Endodermal cell (in vitro differentiated cells): ENCODE measurements at places on chromosomes 6 and 20. TPM values are rescaled to one million over a fixed set of nuclear protein-coding genes. Genes with fewer than 3 reads are reported as not detected.
A peak's percentile ranks its signal among the peaks of the same experiment; 100 is the strongest.

MUC21 gene
- not detected in 3 replicates for total RNA-seq

DNA sequence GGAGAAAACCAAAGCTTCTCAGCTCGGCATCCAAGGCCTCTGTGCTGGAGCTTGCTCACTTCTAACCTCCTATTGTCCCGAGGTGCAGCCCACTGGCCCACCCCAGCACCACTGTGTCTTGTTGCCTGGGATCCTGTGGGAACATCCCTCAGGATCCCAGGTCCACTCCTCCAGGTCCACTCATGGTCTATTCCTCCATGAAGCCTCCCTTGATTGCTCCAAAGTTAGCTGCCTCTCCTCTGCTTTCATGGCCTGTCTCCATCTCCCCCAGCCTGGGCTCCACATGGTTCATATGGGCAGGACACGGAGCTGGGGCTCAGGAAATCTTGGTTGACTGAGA, 13.9 kb downstream of the SLA2 start:
- no peak for DNase-seq
- no peaks in the 10 kb centered on the region for H3K4me1 ChIP-seq

- H3K27ac ChIP-seq, result no peak overlapping the region
- H3K36me3 ChIP-seq, result no peaks in the 10 kb centered on the region
- no peaks in the 10 kb centered on the region for H3K27me3 ChIP-seq
- no peak for DNase-seq
- H3K4me1 ChIP-seq, result no peaks in the 10 kb centered on the region
These were observed 326.7 kb upstream of the FLRT3 start for GRCh38 chr20:14664101-14664500.

DNA sequence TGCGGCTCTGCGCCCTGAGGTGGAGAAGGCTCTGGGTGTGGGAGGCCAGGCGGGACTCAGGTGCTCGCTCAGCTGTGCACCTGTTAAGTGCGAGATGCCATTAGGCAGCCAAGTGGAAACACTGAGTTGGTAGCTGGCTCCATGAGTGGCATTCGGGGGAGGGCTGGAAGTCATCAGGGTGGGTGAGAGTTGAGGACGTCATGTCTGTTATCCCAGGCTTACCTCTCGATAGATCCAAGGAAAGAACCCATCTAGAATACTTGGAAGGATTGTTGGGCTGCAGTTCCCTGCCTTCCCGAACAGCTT, 41.3 kb downstream of the TAF8 start:
- H3K27me3 ChIP-seq, result no peaks in the 10 kb centered on the region
- no peaks in the 10 kb centered on the region for H3K4me1 ChIP-seq
- H3K4me3 ChIP-seq, result no peak overlapping the region
- H3K36me3 ChIP-seq, result no peaks in the 10 kb centered on the region
- no peak for DNase-seq
- no peak overlapping the region for H3K27ac ChIP-seq

GRCh38 chr6:90294989-90295853, 1.4 kb downstream of the BACH2 start:
- H3K27ac ChIP-seq, result no peak overlapping the region
- no peaks in the 10 kb centered on the region for H3K36me3 ChIP-seq
- peak overlapping the region; percentile 85 for H3K4me3 ChIP-seq
- DNase-seq, result peak; percentile 68
- H3K27me3 ChIP-seq, result peaks cover 24% of the 10 kb centered on the region

LRRN4 gene
- 1.6 TPM in 2 replicates for total RNA-seq

DNA sequence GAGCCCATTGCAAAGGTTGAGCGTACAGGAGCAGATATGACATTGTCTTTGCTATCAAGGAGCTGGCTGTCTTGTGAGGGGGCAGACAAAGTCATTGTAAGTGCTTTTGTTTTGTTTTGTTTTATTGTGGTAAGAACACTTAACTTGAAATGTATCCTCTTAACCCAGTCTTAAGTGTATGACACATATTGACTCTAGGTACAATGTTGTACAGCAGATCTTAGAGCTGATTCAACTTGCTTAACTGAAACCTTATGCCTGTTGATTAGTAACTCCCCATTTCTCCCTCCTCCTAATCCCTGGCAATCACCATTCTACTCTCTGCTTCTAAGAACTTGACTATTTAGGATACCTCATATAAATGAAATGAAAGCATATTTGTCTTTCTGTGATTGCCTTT, 429.0 kb downstream of the BMP2 start:
- no peaks in the 10 kb centered on the region for H3K4me1 ChIP-seq
- DNase-seq, result no peak
- no peaks in the 10 kb centered on the region for H3K36me3 ChIP-seq

DNA sequence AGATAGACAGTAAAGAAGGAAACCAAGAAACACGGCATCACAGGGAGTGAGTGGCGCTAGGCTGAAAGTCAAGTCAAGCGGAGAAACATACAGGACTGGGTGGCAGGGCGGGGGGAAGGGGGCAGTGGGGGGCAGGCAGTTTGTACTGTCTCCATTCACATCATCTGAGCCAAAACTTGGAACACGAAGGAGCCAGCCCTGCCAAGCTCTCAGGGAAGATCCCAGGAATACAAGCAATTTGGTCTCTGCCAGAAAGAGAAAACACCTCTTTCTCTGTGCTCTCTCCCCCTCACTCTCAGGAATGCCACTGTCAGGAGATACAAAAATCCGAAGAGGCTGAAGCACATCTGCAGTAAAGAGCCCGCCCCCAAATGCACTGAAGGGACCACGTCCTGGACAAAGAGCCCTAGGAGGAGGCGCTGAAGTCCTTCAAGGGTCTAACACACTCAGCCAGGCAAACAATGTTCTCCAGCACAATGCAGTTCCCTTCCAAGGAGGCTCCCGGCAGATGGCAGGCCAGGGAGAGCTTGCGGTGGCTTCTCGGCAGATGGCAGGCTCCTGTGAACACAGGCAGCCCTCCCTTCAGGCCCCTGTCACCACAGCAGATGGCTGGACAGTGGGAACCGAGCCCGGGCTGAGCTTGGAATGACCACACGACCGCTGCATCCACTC, 90.0 kb downstream of the ATP9A start:
- no peak overlapping the region for H3K4me3 ChIP-seq
- H3K4me1 ChIP-seq, result no peaks in the 10 kb centered on the region
- H3K36me3 ChIP-seq, result peaks cover 15% of the 10 kb centered on the region
- no peaks in the 10 kb centered on the region for H3K27me3 ChIP-seq
- DNase-seq, result no peak
